Colonic mucosa (tissue), 4 donors: ENCODE measurements at places on chromosomes 11 and 22.

GRCh38 chr11:44785856-44786607 lies 59.3 kb downstream of the TSPAN18 start:
- no peak for DNase-seq

GRCh38 chr22:44344407-44344806 lies 31.7 kb upstream of the SHISAL1 start:
- no peak for DNase-seq

GRCh38 chr11:127255209-127255608 lies 254.6 kb upstream of the KIRREL3 start:
- DNase-seq: no peak

- DNase-seq: no peak
Observed at GRCh38 chr22:48662476-48663135, 1165.1 kb downstream of the BRD1 start.

GRCh38 chr11:72727521-72727920 lies 24.7 kb downstream of the ARAP1 start:
- no peak for DNase-seq

DNA sequence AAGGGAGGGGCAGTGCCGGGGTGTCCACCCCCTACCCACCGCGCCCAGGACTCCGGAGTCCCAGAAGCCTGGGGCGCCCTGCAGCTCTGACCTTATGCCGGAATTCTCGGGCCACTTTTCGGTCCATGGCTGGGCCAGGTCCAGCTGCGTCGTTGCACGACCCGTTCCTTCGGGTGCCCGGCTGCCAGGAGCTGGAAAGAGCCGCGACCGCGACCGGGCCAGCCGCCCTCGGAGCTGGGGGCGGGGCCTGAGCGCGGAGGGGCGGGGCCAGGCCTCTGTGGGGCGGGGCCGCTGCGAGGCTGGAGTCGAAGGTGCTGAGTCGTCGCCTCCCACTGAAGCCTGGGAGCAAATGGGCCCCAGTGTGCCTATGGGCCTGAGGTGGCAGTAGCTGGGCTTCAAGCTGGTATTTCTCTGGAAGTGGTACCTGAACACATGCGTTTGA lies at the start of gene USH1C:
USH1C (minus strand) TSS at position 236 of the 442 bp plus-strand sequence; CDS start at position 127, 109 bp downstream.
- peak; percentile 83 for DNase-seq

GRCh38 chr11:65107751-65108468 lies 3.8 kb upstream of the TM7SF2 start:
- DNase-seq: no peak

DNA sequence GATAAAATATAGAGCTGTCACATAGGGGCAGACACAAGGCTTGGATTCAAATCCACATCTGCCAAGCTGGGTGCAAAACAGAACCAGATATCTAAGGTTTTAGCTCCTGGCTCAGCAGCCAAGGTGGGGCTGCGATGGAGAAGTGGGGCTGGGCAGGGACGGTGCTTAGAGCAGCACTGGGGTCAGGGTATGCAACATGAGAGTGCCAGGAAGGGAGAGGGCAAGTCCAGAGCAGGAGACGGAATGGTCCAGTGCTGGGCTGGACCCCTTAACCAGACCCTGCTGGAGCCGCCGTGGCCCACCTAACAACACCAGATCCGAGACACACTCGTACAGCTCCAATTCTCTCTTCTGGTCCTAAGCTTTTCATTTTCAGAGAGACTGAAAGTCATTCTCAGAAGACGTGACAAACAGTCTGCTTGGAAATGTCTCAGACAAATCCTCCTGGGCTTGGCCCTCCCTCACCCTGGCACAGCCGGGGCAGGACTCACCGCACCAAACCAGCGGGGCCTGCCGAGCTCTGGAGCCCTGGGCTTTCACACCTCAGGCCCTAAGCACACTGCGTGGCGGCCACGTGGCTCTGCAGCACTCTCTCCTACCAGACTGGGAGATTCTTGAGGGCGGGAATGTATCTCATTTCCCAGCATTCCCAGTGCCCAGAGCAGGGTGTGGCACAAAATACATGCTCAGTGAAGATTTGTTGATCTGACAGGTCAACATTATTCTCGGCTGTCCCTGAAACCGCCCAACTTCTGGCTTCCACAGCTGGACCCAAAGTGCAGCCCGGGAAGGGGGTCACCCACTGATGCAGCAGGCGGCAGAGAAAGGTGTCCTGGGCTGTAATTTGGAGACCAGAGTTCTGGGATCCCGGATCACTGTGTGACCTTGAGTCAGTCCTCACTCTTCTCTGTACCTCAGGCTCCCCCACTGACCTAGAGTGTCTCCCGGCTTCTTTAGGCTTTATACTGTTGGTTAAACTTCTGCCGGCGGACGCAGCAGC lies 11.6 kb downstream of the LRRC32 start:
- no peak for DNase-seq
